ENCODE measurements at places on chromosomes 5 and 9. TPM values are rescaled to one million over a fixed set of nuclear protein-coding genes. Genes with fewer than 3 reads are reported as not detected.

DRD1 gene
- 0.20 TPM for polyA plus RNA-seq

TRAF2 gene
- polyA plus RNA-seq, result 9.1 TPM

CYSRT1 gene
- 3.2 TPM for polyA plus RNA-seq

SLCO6A1 gene
- polyA plus RNA-seq, result 0.27 TPM

PCDHGA5 gene
- 2.7 TPM for polyA plus RNA-seq

RNF180 gene
- polyA plus RNA-seq, result 2.1 TPM

PCDHB12 gene
- polyA plus RNA-seq, result 3.8 TPM

KIF24 gene
- polyA plus RNA-seq, result 21.5 TPM

ACTBL2 gene
- polyA plus RNA-seq, result not detected

SLC6A19 gene
- not detected for polyA plus RNA-seq

TAF1L gene
- polyA plus RNA-seq, result not detected

CCIN gene
- polyA plus RNA-seq, result 0.78 TPM

HAVCR1 gene
- polyA plus RNA-seq, result not detected

KIAA0825 gene
- 2.2 TPM for polyA plus RNA-seq

AJM1 gene
- polyA plus RNA-seq, result 0.93 TPM

HAVCR2 gene
- 1.2 TPM for polyA plus RNA-seq

SLC2A8 gene
- polyA plus RNA-seq, result 13.0 TPM

NTRK2 gene
- 19.7 TPM for polyA plus RNA-seq

EIF4E1B gene
- polyA plus RNA-seq, result not detected

GBGT1 gene
- polyA plus RNA-seq, result not detected

TARS1 gene
- polyA plus RNA-seq, result 84.2 TPM

GDNF gene
- polyA plus RNA-seq, result 12.3 TPM

FIBCD1 gene
- polyA plus RNA-seq, result not detected

PDLIM4 gene
- polyA plus RNA-seq, result 59.9 TPM

PDZD2 gene
- polyA plus RNA-seq, result 8.9 TPM

FBN2 gene
- 39.3 TPM for polyA plus RNA-seq
